LHCN-M2 (cell line): ENCODE measurements at places on chromosomes 2 and 18. TPM values are rescaled to one million over a fixed set of nuclear protein-coding genes. Genes with fewer than 3 reads are reported as not detected.

The DCDC2C gene
- total RNA-seq, result not detected in 2 replicates

The IL1F10 gene
- total RNA-seq, result not detected in 2 replicates

The RESP18 gene
- total RNA-seq, result not detected in 2 replicates

The AFF3 gene
- total RNA-seq, result under 0.01 TPM in 1 of 2 replicates, not detected in the other

The MDH1B gene
- 0.86 and 2.5 TPM in 2 replicates for total RNA-seq

- no peak for DNase-seq
Observed at GRCh38 chr2:176745543-176746200, 466.9 kb upstream of the HNRNPA3 start.

GRCh38 chr2:95539290-95539689, 52.5 kb upstream of the TRIM43 start:
- peak; percentile 39 for DNase-seq

- no peak for DNase-seq
Observed at GRCh38 chr2:65357095-65357958, 75.1 kb downstream of the SPRED2 start.

- DNase-seq, result no peak
Observed at GRCh38 chr2:189442468-189442867, 1.2 kb downstream of the WDR75 start.

GRCh38 chr2:74199871-74200305, 1.5 kb downstream of the MTHFD2 start:
- DNase-seq, result no peak

DNA sequence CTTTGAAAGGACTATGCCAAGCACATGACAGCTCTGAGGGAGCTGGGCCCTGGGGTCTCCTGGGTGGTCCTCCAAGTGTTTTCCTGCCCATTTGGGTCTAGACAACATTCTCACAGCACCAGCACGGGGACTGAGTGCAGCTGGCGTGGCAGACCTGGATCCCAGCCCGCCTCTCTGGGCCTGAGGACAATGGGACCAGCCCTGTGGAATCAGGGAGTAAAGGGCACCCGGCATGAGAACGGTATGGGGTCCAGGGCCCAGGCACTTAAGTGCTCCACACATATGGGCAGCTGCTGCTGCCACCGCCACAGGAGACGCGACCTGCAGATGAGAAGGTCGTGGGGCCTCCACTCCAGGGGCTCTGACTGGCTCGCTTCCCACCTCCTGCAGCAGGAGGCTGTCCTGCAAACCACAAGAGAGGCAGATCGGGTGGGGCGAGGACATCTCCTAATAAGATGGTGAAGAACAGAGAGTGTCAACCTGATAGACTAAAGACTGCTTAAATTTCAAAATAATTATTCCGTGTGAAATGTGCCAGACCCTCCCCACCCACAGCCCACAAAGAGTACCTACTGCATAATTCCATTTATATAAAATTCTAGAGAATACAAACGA, 46.3 kb downstream of the FAM178B start:
- no peak for DNase-seq

DNA sequence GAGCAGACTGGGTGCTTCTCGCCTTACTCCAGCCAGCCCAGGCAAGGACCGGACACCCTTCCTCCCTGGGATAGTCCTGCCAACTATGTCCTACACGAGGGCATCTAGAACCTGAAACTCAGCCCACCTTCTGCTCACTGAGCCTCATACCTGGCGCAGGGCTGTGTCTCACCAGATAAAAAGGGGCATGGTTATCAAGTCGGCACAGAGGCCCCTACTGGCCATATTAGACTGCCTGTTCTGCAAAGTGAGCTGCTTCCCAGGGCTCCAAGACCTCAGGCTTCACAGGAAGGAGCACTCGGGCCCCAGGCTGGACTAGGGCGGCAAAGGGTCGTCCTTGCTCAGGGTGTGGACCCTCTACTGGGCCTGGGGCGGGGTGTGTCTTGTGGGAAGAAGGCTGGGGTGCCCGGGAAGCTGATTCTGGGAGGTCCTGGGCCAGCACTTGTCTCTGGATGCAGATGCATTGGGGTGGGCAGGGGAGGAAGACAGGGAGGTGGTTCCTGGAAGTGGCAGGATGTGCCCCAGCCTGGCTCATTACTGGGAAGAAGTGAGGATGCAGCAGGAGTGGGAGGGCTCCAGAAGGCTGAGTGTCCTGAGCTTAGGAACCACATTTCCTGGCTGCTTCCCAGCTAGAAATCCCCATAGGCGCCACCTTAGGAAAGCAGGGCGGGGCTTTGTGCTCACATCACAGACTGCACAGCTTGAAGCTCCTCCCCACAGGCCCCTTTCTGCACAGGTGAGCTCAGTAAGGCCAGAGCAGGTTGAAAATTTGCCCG, 19.6 kb downstream of the EHD3 start:
- no peak for DNase-seq

DNA sequence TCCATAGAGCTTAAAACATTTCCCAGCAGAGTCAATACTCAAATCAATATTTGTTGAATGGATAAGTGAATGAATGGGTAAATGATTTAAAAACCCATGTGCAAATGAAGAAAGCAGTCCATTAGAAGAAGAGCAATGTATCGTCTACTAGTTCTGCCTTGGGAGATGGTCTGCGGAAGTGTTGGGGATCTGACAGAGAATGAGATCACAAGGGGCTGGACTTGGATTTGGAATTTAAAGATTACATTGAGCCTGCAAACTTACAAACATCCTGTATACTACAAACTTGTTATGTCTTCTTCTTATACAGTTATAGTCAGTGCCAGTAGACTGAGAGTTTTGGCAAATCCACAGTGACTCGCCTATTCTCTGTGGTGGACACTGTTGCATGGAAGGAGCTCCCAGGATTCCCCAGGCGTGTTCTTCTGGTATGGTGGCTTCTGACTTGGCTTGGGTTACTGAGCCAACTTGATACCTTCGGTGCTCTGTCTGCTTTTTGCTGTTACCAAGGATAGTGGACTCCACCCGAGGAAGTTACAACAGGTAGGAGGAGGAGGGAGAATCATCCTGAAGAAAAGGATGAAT, 163.3 kb upstream of the SERPINE2 start:
- no peak for DNase-seq

- DNase-seq, result no peak
Observed at GRCh38 chr2:203432811-203433210, 102.3 kb downstream of the RAPH1 start.

DNA sequence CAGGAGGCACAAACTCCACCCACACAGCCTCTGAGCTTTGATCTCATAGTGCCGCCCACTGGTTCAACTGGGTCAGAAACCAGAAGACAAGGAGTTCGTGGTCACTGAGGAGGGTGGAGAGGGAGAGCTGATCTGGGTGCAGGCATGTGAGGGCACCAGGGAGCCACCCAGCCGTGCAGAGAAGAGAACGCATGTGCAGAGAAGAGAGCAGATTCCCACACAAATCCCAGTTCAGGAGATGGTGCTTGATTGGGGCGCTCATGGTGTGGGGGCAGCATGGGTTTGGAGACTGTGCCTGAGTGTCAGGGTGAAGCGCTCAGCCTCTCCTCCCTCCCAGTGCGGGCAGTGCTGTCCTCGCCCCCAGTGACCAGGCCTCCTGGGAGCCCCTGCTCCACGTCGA, 375.2 kb upstream of the MYT1L start:
- no peak for DNase-seq

- DNase-seq, result no peak
Observed at GRCh38 chr2:210461401-210461800, 15.2 kb downstream of the LANCL1 start.

GRCh38 chr2:101012054-101012705, 10.1 kb downstream of the RPL31 start:
- DNase-seq, result no peak
